ENCODE measurements at places on chromosomes 2 and 18. TPM values are rescaled to one million over a fixed set of nuclear protein-coding genes. Genes with fewer than 3 reads are reported as not detected.

The SOX11 gene
- not detected for total RNA-seq

The TMEM18 gene
- total RNA-seq, result 23.3 TPM

The LDLRAD4 gene
- 27.3 TPM for total RNA-seq

The FBXO41 gene
- 25.3 TPM for total RNA-seq

The CXCR1 gene
- not detected for total RNA-seq

DNA sequence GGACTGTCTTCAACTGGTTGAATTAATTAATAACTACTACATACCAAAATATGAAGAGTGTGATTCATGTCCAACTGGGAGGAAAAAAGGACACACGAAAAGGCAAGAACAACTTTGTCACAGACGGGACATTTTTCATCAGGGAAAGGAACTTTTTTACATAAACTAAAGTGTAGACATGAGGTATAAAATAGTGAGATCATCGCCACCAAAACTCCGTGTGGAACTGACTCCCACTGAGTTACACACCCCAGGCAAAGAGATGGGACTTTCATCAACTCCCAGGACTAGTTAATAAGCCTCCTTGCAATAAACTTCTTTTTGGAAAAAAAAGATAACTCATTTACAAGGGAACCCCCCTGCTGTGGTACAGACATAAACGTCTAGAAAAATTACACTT is 12.9 kb upstream of the NMI start:
- H3K4me1 ChIP-seq, result no peaks in the 10 kb centered on the region
- no peak for DNase-seq
- H3K4me3 ChIP-seq, result no peak overlapping the region
- H3K27ac ChIP-seq, result no peak overlapping the region

GRCh38 chr2:104919127-104919526 is 65.2 kb downstream of the POU3F3 start:
- DNase-seq, result no peak
- H3K4me1 ChIP-seq, result no peaks in the 10 kb centered on the region
- H3K4me3 ChIP-seq, result no peak overlapping the region
- H3K27ac ChIP-seq, result no peak overlapping the region
- H3K36me3 ChIP-seq, result no peaks in the 10 kb centered on the region

- no peaks in the 10 kb centered on the region for H3K36me3 ChIP-seq
- no peaks in the 10 kb centered on the region for H3K27me3 ChIP-seq
- no peaks in the 10 kb centered on the region for H3K4me1 ChIP-seq
- H3K4me3 ChIP-seq, result no peak overlapping the region
- DNase-seq, result no peak
- no peak overlapping the region for H3K27ac ChIP-seq
These were observed 285.8 kb upstream of the GYPC start for GRCh38 chr2:126370201-126370600.

GRCh38 chr18:51941999-51942398 is 398.0 kb upstream of the DCC start:
- no peak overlapping the region for H3K4me3 ChIP-seq
- no peak overlapping the region for H3K27ac ChIP-seq
- no peaks in the 10 kb centered on the region for H3K27me3 ChIP-seq
- no peak for DNase-seq

DNA sequence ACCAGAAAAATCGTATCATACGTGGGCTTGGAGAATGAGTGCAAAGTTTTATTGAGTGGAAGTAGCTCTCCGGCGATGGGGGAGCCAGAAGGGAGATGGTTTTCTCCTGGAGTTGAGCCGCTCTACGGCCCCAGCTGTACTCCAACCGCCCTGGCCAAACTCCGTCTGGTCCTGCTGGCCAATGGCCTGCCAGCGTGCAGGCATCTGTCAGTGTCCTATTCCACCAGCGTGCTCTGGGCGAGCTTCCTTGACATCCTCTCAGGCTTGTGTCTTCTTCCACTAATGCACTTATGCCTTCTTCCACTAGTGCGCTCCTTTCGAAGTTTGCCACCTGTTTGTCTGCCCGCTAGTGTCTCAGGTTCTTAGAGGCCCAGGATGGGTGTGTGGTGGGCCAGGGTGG is 345.5 kb upstream of the CDH19 start:
- no peak overlapping the region for H3K4me3 ChIP-seq
- H3K27ac ChIP-seq, result no peak overlapping the region
- no peak for DNase-seq
- H3K36me3 ChIP-seq, result no peaks in the 10 kb centered on the region
- H3K4me1 ChIP-seq, result no peaks in the 10 kb centered on the region

DNA sequence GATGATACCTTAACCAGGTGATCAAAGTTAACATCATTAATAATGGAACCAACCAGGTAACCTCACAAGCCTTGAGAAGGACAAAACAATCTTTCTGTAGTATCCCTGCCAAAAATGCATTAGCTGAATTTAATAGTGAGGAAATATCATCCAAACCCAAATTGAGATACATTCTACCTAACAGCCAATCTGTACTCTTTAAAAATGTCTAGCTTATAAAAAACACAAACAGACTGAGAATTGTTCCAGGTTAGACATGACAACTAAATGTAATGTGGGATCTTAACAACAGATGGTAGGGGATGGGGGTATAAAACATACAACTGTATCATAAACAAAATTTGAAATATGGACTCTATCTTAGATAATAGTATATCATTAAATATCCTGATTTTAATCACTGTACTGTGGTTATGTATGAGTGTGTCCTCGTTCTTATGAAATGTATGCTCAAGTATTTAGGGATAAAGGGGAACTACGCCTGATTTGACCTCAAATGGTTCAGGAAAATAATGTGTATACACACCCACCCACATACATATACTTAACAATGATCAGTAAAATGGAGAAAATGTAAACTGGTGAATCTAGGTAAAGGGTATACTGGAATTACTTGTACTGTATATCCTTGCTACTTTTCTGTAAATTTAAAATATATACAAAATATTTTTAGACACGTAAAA is 1.7 kb downstream of the FANCL start:
- H3K27me3 ChIP-seq, result no peaks in the 10 kb centered on the region
- H3K36me3 ChIP-seq, result no peaks in the 10 kb centered on the region
- H3K4me1 ChIP-seq, result peaks cover 6% of the 10 kb centered on the region

DNA sequence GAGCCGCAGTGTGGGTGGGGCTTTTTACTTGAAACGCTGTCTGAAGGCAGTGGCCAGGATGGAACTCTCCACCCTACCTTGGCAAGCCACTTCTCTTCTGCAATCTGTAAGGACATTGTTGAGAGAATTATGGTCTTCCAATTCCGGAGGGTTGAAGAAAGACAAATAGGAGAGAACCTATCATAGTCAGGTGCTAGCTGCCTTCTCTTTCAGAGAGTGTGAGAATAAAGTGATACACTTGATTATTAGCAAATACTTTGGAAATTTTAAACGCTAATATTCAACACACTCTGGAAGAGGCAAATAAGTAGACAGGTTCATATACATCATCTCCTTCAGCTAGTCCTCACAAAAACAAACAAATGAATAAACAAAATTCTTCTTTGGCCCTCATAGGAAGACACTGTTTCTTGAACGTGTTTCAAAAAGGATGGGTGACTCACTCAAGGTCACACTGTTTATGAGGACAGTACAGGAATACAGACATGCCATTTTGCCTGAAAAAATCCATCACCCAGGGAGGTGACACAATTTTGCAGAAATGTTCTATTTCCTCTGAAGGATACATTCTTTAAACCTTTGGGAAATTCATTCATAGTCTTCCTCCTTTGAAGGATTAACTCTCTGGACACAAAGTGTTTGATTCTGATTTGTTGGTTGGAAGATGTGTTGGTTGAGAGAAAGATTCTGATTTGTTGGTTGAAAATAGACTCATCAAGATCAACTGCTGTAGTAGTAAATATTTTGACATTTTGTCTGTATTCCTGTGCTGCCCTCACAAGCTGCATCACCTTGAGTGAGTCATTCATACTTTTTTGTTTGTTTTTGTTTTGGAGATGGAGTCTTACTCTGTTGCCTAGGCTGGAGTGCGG is 2.2 kb upstream of the IL1RN start:
- H3K4me3 ChIP-seq, result no peak overlapping the region
- H3K27ac ChIP-seq, result no peak overlapping the region
- no peaks in the 10 kb centered on the region for H3K4me1 ChIP-seq
- no peaks in the 10 kb centered on the region for H3K36me3 ChIP-seq

DNA sequence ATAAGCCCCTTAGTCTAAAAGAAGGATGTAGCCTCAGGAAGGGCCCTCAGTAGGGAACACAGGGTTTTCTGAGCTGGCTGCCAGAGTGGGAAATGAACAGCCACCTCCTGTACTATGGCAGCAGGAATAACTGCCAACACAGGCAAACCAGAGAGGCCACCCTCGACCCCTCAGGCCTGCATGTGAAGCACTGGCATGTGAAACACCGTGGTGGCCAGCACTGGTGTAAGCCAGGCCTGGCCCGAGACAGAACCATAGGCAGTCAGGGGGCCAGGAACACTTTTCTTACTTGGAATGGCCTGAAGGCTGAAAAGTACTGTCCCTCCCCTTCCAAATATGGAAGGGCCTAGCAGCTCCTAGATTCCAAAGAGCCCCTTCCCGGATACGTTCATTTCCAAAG is 28.2 kb downstream of the SFXN5 start:
- H3K27me3 ChIP-seq, result no peaks in the 10 kb centered on the region
- no peak overlapping the region for H3K27ac ChIP-seq
- H3K4me3 ChIP-seq, result no peak overlapping the region
- H3K36me3 ChIP-seq, result no peaks in the 10 kb centered on the region
- DNase-seq, result no peak
- H3K4me1 ChIP-seq, result no peaks in the 10 kb centered on the region

DNA sequence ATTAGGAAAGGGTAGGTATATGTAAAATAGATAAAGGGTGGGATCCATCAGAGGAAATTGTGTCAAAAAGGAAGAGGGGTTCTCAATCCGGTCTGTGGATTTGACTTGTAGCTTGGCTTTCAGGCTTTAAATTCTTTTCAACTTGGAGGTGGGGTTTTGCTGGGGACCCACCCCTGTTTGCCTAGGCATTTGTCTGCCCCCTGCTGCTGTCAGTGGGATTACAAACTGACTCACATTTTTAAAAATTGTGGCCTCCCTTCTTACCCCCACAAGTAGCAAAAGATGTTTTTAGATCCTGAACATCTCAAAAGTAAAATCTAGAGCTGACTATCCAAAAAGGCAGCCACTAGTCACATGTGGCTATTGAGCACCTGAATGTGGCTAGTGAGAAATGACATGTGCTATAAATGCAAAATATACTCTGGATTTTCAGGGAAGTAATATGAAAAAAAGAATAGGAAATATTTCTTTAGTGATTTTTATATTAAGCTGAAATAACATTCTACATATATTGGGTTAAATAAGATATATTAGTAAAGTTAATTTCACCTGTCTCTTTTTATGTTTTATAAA is 178.9 kb downstream of the GFPT1 start:
- H3K4me1 ChIP-seq, result no peaks in the 10 kb centered on the region
- H3K36me3 ChIP-seq, result no peaks in the 10 kb centered on the region
- no peak overlapping the region for H3K27ac ChIP-seq
- H3K4me3 ChIP-seq, result no peak overlapping the region
- no peaks in the 10 kb centered on the region for H3K27me3 ChIP-seq

- H3K36me3 ChIP-seq, result no peaks in the 10 kb centered on the region
- H3K4me1 ChIP-seq, result peaks cover 12% of the 10 kb centered on the region
- H3K4me3 ChIP-seq, result no peak overlapping the region
- no peak overlapping the region for H3K27ac ChIP-seq
- no peak for DNase-seq
- H3K27me3 ChIP-seq, result no peaks in the 10 kb centered on the region
These were observed 61.1 kb upstream of the LPIN2 start for GRCh38 chr18:3074087-3074486.

DNA sequence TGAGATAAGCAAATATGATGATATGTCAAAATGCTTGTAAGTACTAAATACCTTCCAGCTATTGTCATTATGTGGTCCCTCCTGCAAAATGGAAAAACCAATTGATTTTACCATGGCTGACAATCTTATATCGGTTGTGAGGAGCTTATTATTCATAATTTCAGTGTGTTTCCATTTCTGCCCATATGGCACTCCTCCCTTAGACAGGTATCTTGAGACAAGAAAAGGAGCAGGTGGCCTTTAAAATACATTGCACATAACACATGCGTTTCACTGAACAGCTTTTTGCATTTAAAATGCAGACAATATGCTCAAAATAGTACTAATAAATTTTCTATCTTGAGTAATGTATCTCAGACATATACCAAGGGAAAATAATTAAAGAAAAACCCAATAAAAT is 60.2 kb upstream of the SH3RF3 start:
- H3K27me3 ChIP-seq, result no peaks in the 10 kb centered on the region
- DNase-seq, result no peak
- no peaks in the 10 kb centered on the region for H3K4me1 ChIP-seq

GRCh38 chr2:88658881-88659537 is 31.7 kb upstream of the EIF2AK3 start:
- H3K36me3 ChIP-seq, result no peaks in the 10 kb centered on the region
- H3K27ac ChIP-seq, result peak overlapping the region; percentile 40
- H3K4me3 ChIP-seq, result no peak overlapping the region
- no peak for DNase-seq

DNA sequence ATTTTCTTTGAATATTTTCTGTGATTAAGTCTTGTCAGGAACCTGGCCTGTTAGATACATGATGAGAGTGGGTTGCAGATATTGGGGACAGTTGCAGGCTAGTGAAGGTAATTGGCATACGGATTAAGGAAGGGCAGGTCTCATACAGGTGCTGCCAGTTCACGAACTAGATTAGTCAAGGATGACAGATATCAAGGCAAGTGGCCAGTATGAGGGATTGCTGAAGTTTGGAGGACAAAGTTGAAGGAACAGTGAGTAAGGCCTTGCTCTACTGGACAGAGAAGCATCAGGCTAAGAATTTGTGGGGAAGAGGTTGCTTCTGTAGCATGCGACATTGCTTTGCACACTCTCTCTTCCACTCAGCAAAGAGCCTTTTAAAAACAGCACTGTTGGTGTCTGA is 12.8 kb upstream of the NCOA1 start:
- no peaks in the 10 kb centered on the region for H3K36me3 ChIP-seq
- no peak overlapping the region for H3K27ac ChIP-seq
- no peaks in the 10 kb centered on the region for H3K4me1 ChIP-seq
- no peak overlapping the region for H3K4me3 ChIP-seq

DNA sequence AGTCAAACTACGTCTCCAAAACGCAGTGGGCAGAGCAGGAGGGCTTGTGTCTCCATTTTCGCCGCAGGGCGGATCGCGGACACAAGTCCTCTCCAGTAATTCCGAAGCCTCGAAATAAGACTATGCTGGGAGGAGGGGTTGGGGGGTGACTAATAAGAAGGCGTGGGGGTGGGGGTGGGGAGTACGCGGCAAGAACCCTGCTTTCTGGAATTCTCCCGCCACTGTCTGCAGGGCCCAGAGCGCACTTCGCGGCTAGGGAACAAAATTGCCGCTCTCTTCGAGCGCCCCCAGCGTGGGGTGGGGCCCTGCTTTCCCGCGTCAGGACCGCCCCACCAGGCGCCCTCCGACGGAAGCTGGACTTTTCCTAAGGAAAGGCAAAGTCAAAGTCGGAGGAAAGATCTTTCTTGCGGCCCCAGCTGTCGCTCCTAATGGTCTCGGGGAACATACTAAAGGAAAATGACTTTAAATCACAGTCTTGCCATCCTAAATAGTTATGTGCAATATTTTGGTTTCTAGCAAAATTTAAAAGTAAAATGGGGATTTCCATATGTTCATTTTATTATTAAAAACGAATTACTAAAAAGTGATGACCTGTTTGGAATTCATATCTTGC is 11.9 kb downstream of the NR4A2 start:
- DNase-seq, result no peak
- H3K36me3 ChIP-seq, result no peaks in the 10 kb centered on the region
- H3K27me3 ChIP-seq, result peaks cover 24% of the 10 kb centered on the region

Data from CD8-positive, alpha-beta memory T cell (primary cell).